ENCODE measurements at places on chromosomes 1 and 21. TPM values are rescaled to one million over a fixed set of nuclear protein-coding genes. Genes with fewer than 3 reads are reported as not detected.

DNA sequence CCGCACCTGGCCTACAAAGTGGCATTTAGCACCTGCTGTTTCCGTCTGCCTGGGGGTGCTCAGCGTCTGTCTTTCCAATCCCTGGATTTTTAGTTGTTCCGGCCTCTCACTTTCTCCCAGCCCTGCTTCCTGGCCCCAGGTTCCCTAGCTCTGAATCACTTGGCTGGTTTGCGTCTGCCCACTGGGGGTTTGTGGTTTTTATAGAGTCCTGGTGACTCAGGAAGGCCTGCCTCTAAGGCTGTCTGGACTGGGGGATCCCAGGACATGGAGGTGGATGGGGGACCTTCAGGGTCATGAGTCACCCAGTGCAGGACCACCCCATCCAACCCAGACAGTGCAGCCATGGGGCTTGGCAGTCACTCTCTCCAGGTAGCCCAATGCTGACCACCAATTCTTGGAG lies 53.5 kb downstream of the MRPL37 start:
- DNase-seq, result peak; percentile 73

DNA sequence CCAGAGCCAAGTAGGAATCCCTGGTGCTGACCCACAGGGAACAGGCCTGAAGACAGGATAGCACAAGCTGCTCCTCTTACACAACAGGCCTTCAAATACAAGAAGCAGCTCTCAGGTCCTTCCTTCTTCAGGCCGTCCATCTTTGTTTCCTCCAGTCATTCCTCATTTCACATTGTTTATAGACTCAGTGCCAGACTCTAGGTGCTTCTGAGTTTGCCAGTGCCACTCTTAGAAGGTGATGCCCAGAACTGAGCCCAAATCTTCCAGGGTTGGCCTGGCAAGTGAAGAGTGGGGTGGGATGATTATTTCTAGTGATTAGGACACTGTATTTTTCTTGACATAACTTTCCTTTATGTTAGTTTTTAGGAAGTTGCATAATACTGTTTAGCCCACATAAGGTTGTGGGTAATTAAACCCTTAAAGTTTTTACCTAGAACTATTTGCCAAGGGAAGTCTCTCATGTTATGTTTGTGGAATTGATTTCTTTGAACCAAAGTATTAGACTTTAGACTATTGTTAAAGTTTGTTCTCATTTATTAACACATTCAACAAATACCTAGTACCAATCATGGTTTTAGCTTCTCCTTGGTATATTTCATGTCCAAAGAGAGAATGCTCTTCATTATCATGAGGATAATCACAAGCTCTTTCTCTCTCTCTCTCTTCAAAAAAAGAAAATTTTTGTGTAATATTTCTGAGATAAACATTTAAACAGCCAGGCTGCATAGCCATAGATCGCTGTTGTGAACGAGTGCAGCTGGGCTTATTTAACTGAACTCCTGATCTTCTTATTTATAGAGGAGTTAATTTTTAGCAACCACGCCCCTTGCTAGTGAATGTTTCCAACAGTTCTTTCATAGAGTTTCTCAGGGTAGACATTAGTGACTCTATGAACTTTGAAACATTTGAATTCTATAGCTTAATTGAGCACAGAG lies 47.7 kb downstream of the PGM1 start:
- no peak for DNase-seq

DNA sequence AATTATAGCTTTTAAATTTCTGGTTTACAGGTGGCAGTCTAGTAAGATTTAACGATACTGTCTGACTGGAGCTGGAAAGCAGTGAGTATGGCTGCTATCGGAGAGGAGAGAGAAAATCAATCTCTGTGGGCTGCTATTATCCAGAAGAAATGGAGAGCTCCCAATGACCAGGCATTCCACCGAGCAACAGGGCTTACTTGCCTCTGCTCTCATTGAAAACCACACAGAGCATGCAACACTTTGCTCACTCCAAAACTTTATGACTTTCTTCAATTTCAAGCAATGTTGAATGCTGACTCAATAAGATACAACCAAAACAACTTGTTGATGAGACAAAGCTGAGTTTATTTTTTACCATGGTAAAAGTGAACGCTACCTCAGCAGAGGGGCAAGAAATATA lies 337.0 kb upstream of the NCAM2 start:
- no peak for DNase-seq

DNA sequence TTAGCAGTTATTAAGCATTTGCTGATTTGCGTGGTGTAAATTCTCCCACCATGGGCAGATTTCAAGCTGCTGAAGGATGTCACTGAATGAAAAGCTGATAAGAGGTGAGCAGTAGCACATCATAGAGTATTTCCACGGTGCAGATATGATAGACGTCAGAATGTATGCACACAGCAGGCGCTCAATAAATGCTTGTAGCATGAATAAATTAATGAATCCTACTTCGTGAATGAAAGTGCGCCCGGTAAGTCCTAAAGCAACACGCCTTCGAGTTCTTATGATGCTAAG lies 510 bp upstream of the UBIAD1 start:
- no peak for DNase-seq

GRCh38 chr1:202129453-202130296 lies 7.0 kb downstream of the GPR37L1 start:
- no peak for DNase-seq

GRCh38 chr1:94883691-94884090 lies 43.2 kb downstream of the CNN3 start:
- DNase-seq, result no peak

GRCh38 chr1:15958793-15959192 lies 17.1 kb downstream of the ZBTB17 start:
- no peak for DNase-seq

- DNase-seq, result no peak
Observed at GRCh38 chr1:78003070-78003746, 1.5 kb upstream of the DNAJB4 start.

GRCh38 chr21:26686278-26686677 lies 113.2 kb upstream of the CYYR1 start:
- no peak for DNase-seq

GRCh38 chr21:38282921-38283320 lies 26.1 kb downstream of the KCNJ15 start:
- no peak for DNase-seq

LCE1D gene
- not detected for total RNA-seq

MAP10 gene
- 1.3 TPM for total RNA-seq

DNA sequence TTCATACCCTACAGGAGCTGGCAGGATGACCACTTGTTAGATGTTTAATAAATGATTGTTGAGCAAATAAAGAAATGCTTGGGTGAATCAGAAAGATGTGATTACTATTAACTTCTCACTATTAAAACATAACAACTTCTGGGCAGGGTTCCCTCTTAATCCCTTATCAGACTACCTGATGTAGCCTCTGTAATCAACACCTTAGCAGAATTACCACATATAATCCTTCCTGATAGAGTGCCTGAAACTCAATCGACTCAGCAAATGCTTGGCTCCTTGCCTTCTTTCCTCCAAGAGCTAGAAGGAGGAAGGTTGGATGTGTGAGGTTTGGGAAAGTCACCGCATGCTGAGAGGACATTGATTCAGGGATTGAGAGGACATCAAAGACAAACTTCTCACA lies 34.8 kb upstream of the DSCAM start:
- no peak for DNase-seq

COL11A1 gene
- total RNA-seq, result not detected

DNA sequence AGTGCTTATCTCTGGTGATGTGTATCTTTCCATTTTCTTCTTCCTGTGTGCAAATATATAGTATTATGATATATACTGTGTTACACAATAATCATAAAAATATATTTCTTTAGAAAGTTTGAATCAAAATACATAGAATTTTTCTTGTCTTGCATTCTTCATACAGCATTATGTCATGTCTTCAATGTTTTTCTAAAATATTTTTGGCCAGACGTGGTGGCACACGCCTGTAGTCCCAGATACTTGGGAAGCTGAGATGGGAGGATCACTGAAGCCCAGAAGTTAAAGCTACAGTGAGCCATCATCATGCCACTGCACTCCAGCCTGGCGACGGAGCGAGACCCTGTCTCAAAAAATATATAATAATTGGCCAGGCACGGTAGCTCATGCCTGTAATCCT lies 41.6 kb downstream of the IL6R start:
- no peak for DNase-seq

DNA sequence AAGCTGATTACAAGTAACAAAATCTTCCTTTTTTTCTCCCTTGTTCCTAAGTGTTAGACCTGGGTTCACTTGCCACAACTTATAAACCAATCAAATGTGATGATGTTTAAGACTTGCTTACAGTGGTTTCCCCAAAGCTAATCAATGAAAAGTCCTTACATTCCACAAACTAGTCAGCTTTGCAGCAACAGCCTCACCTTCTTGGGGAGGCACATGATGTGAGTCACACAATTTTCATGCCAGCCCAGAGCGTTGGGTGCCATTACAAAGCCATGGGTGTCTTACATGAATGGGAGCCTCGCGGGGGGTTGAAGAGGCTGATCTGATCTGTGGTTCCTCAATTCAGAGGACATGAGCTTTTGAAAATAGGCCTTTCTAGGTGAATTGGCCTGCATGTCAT lies 91.6 kb upstream of the UBE2U start:
- no peak for DNase-seq

GRCh38 chr1:48552420-48552819 lies 80.4 kb upstream of the SPATA6 start:
- DNase-seq, result no peak

LPGAT1 gene
- total RNA-seq, result 19.9 TPM

GRCh38 chr1:90716243-90716551 lies 905 bp downstream of the BARHL2 start:
- DNase-seq, result no peak

- no peak for DNase-seq
Observed at GRCh38 chr1:37868466-37868865, 9.1 kb upstream of the MTF1 start.

EVA1B gene
- 3.3 TPM for total RNA-seq

GRCh38 chr1:83086346-83086745 lies 912.6 kb downstream of the TTLL7 start:
- DNase-seq, result no peak

DNA sequence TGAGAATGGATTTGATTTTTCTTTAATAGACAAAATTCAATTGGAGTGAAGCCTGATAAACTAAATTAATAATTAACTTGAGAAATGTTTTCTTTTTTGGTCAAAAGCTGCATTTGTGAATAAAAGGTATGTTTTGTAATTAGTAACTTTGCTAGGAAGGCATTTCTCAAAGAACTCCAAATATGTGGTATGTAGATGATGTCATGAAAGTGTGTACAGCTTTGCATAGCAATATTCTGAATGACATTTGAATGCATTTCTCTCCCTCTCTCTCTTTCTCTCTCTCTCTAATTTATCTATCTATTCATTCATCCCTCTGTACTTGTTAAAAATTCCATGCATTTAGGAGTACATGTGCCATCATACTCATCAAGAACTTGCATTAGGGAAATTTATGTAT lies 109.1 kb upstream of the ADAMTS5 start:
- no peak for DNase-seq

NBPF4 gene
- total RNA-seq, result not detected

- no peak for DNase-seq
Observed at GRCh38 chr1:42259059-42259738, 75.8 kb downstream of the FOXJ3 start.

NUP210L gene
- 3.0 TPM for total RNA-seq

S100A7 gene
- total RNA-seq, result not detected

DNA sequence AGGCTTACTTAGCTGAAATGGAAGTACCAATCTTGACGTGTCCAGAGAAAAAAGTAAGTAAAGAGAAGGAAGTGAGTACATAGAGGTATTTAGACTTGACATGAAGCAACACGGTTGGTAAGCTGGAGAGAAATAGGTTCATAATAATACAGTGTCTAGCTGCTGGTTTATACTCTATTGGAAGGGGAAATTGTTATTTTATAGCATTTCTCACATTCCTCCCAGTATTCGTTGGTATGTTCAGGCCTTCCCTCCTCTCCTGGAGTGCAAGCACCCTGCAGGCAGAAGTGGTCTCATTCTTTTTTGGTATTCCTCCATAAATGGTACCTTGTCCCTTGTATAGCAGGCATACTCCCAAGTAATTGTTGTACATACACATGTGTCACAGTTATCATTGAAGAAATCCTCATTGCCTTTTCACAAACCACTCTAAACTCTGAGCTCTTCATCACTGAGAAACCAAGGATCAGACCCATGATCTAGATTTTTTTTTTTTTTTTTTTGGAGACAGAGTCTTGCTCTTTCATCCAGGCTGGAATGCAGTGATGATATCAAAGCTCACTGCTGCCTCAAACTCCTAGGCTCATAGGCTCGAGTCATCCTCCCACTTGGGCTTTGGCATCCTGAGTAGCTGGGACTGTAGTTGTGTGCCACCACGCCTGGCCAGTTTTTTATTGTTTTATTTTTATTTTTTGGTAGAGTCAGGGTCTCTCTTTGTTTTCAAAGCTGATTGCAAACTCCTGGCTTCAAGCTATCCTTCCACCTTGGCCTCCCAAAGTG lies 9.8 kb upstream of the IPO9 start:
- DNase-seq, result no peak

DNA sequence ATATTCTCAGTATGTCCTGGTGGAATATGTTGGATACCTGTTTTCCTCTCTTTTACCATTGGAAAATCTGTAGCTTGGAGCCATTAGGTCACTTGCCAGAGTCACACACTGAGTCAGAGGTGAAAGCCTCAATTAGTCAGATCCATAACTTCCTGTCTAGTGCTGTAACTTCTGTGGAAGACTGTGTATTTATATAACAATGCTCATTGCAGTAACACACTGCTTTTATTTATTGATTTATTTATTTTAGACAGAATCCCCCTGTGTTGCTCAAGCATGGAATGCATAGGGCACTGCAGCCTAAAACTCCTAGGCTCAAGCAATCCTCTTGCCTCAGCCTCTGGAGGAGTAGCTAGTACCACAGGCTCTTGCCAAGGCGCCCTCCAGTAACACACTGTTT lies 1.3 kb upstream of the DOCK7 start:
- no peak for DNase-seq

- DNase-seq, result no peak
Observed at GRCh38 chr1:161721738-161722343, 497 bp downstream of the FCRLB start.

DNA sequence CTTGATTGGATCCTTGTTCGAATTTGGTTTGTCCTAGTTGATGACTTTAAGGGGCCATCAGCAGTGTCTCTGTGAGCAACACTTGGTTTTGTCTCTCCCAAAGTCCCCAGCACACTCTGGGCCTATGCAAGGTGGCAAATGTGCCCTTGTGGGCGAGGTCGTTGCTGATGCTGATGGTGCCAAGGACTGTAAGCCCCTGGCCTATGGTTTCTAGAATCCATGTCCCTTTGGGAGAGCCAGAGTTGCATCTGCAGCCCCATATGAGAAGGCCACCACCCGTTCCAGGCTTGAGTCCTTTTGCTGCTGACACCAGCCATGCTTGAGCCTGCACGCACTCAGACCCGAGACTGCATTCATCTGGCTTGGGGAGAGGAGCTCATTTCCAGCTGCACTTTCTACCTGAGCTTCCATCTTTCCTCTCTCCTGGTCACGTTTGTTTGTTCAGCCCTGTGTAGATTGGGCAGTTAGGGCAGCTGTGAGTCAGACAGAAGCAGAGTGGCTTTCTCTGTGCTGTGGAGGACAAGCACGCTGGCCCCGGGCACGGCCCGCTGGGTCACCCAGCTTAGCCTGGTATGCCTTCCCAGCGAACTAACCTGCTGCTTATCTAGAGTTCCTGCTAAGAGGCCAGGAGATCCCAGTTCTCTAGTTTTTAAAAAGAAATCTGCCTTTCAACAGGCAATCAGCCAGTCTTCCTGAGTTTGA lies 52.1 kb upstream of the CSF3R start:
- DNase-seq, result no peak
